CD4-positive, alpha-beta T cell (primary cell): ENCODE measurements at places on chromosomes 12 and 14. TPM values are rescaled to one million over a fixed set of nuclear protein-coding genes. Genes with fewer than 3 reads are reported as not detected.

OR6C6 gene
- total RNA-seq = not detected

ASCL1 gene
- not detected for total RNA-seq

- H3K27ac ChIP-seq = peak overlapping the region; percentile 96
- peaks cover 75% of the 10 kb centered on the region for H3K4me1 ChIP-seq
- H3K27me3 ChIP-seq = no peaks in the 10 kb centered on the region
- no peaks in the 10 kb centered on the region for H3K36me3 ChIP-seq
- peak overlapping the region; percentile 21 for H3K4me3 ChIP-seq
Observed at GRCh38 chr12:120012067-120012621, 23.1 kb downstream of the BICDL1 start.

- no peaks in the 10 kb centered on the region for H3K36me3 ChIP-seq
- no peaks in the 10 kb centered on the region for H3K27me3 ChIP-seq
- H3K4me1 ChIP-seq = no peaks in the 10 kb centered on the region
- DNase-seq = no peak
Observed at GRCh38 chr12:24596768-24597388, 352.0 kb downstream of the BCAT1 start.

GRCh38 chr12:97601934-97602720 is 139.5 kb downstream of the RMST start:
- H3K27ac ChIP-seq = no peak overlapping the region
- H3K4me1 ChIP-seq = no peaks in the 10 kb centered on the region
- no peak overlapping the region for H3K4me3 ChIP-seq
- H3K36me3 ChIP-seq = no peaks in the 10 kb centered on the region
- DNase-seq = no peak

DNA sequence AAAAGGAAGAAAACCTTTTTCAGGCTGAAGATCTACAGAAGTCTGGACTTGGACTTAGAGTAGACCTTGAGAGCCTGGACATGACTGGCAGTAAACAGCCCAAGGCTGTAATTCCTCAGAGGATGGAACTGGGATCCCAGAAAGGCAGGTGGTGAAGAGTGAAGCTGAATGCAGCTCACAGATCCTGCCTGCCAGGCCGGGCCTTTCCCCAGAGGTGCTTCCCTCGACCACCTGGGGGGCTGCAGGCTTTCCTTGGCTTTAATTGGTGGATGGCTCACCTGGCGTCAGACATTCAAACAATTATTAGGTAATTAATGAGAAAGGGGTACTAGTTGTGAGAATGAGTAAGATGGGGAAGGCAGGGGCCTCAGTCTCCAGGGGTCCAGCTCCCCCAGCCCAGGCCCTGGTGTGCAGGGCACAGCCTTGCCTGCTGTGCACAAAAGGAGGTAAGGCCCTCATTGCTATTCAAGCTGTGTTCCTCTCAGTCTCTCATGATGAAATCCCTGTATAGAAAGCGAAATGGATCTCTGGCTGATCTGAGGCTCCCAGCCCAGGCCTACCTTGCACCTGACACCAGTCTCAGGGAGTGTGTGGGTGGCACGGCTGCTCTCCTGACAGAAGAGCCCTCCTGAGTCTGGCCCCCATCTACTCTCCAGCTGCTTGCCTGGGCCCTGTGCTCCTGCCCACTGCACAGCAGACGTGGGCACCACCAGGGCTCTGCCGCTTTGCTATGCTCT is 63.0 kb upstream of the TCL1A start:
- no peak overlapping the region for H3K27ac ChIP-seq
- H3K36me3 ChIP-seq = no peaks in the 10 kb centered on the region
- H3K4me3 ChIP-seq = no peak overlapping the region
- DNase-seq = no peak

DNA sequence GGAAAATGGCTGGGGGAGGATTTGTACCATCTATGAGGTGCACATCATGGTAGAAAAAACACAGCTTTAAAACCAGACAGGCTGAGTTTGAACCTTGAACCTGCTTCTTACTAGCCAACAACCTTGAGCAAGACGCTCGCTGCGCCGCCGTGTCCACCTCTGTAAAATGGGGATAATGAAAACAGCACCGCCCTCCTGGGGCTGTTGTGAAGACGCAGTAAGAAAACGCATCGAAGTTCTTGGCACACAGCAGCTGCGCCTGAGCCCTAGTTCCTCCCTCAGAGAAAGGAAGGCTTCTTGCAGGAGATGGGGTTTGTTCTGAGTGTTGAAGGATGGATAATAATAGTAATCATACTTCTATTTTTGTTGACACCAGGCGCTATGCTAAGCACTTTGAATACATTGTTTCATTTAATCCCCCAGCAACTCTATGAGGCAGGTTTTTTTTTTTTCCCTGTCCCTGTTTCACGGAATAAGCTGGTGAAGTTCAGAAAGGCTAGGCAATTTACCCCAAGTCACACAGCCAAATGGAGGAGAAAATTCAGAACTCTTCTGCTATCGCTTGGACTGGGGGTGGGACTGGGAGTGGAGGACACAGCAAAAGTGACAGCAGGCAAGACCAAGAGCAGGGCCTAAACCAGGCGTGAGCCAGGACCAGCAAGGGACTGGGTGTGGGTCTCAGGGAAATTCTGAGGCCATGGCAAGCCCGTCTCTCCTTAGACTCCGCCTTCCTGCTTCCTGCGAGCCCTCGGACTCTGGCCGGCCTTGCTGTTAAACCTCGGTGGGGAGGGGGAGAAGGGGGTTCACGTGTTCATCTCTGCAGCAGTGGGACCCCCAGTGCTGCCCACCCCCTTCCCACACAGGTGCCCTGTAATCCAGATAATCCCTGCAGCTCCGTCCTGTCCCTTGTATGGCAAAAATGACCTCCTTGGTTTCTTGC is 97.5 kb downstream of the LRRC74A start:
- peaks cover 81% of the 10 kb centered on the region for H3K4me1 ChIP-seq
- H3K36me3 ChIP-seq = no peaks in the 10 kb centered on the region
- H3K4me3 ChIP-seq = no peak overlapping the region
- no peak for DNase-seq
- H3K27ac ChIP-seq = no peak overlapping the region

GRCh38 chr14:23047034-23047634 is 5.1 kb downstream of the PSMB11 start:
- no peak for DNase-seq
- no peaks in the 10 kb centered on the region for H3K27me3 ChIP-seq
- H3K4me1 ChIP-seq = no peaks in the 10 kb centered on the region
- no peaks in the 10 kb centered on the region for H3K36me3 ChIP-seq

GRCh38 chr12:46553911-46554310 is 181.3 kb upstream of the SLC38A2 start:
- H3K4me1 ChIP-seq = no peaks in the 10 kb centered on the region
- DNase-seq = no peak
- no peaks in the 10 kb centered on the region for H3K27me3 ChIP-seq
- H3K27ac ChIP-seq = no peak overlapping the region
- no peak overlapping the region for H3K4me3 ChIP-seq
- H3K36me3 ChIP-seq = no peaks in the 10 kb centered on the region

DNA sequence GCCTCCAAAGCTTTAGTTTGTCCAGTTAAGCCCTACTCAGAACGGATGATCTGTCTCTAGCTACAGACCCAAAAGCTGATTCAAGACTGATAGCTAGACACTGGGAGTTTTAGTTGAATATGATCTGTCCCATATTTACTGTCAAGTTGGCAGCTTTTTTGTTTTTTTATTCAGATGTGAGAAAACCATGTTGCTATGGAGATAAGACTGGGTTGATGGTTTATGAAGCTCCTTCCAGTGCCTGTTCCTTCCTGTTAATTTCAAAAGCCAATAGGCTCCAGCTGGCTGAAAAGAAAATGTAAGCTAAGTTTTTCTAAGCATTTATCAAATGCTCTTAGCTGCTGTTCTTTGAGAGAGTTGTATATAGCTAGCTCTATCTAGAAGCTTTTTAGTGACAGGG is 4.7 kb downstream of the DYNLL1 start:
- H3K27me3 ChIP-seq = no peaks in the 10 kb centered on the region
- H3K36me3 ChIP-seq = peaks cover 41% of the 10 kb centered on the region
- H3K4me3 ChIP-seq = no peak overlapping the region
- no peak overlapping the region for H3K27ac ChIP-seq

DNA sequence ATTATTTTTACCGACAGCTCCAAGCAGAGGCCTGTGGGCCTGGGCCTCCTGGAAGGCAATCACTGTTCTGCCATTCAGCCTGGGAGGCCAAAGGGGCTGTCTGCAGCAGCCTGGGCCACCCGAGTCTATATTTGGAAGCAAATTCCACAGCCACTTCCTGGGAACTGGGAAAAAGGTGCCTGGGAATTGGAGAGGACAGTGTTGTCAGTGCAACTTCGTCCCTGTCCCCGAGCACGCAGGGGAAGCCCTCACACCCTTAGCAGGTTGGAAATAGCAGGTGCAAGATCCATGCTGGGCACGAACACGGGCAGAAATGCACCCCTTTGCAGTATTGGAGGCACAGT is 9.6 kb upstream of the TBX5 start:
- H3K36me3 ChIP-seq = no peaks in the 10 kb centered on the region
- no peak overlapping the region for H3K27ac ChIP-seq

DNA sequence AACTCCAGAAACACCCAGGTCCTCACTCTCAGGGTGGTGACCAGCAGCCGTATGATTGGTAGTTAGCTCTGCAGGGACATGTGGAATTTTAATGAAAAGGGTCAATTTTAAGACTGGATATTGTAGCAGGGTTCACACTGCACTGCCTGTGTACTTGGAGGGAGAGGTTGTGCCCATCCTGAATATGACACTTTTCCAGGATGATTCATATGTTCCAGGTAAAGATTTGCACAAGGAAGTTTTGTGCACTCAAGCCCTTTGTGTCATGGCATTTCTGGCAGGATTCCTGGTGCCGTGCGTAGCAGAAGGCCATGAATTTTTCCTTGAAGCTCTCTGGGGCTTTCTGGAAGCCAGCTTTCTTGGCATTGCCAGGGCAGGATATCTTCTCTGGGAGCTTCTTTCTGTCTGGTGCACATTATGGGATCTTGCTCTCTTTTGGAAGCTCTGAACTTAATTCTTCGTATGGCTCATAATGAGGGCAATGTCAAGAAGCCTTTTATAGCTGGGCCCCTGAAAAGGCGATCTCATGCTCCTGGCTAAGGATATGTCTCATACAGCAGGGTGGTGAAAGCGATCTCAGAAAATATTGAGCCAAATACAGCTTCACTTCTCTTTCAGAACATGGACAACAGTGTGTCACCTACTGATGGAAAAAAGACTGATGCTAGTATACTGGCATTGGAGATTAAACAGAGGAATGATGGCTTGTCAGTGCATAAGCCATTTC is 1133.9 kb downstream of the AACS start:
- no peaks in the 10 kb centered on the region for H3K27me3 ChIP-seq
- H3K4me1 ChIP-seq = no peaks in the 10 kb centered on the region
- no peak overlapping the region for H3K27ac ChIP-seq
- no peak overlapping the region for H3K4me3 ChIP-seq
- no peaks in the 10 kb centered on the region for H3K36me3 ChIP-seq

DNA sequence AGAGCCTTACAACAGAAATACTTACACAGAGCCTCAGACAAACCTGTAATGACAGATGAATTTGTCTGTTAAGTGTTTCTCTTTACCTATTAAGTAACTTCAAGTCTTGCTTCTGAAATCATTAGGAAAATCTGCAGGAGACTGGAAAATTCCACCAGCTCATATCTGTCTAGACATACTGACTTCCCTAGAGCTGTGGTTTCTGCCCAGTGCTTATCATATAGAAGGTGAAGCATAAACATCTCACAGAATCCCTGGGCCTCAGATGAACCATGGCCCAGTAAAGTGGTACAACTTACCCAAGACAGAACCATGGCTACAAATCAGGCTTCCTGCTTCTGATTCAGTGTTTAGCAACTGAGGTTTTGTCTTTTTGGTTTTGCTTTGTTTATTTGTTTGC is 91.6 kb downstream of the EGLN3 start:
- H3K27me3 ChIP-seq = no peaks in the 10 kb centered on the region
- H3K4me3 ChIP-seq = no peak overlapping the region
- no peaks in the 10 kb centered on the region for H3K36me3 ChIP-seq
- no peak for DNase-seq
- H3K4me1 ChIP-seq = no peaks in the 10 kb centered on the region

- no peak for DNase-seq
- peaks cover 39% of the 10 kb centered on the region for H3K27me3 ChIP-seq
- no peaks in the 10 kb centered on the region for H3K4me1 ChIP-seq
- no peaks in the 10 kb centered on the region for H3K36me3 ChIP-seq
- no peak overlapping the region for H3K27ac ChIP-seq
Observed at GRCh38 chr12:54692353-54692752, 44.2 kb upstream of the DCD start.

- no peak overlapping the region for H3K27ac ChIP-seq
- no peak overlapping the region for H3K4me3 ChIP-seq
- DNase-seq = no peak
- H3K27me3 ChIP-seq = no peaks in the 10 kb centered on the region
Observed at GRCh38 chr12:128727999-128728398, 95.8 kb downstream of the SLC15A4 start.
